ENCODE measurements at places on chromosomes 4 and X.

- no peak for DNase-seq
Measured at GRCh38 chr4:147913137-147913536, 181.2 kb downstream of the ARHGAP10 start.

DNA sequence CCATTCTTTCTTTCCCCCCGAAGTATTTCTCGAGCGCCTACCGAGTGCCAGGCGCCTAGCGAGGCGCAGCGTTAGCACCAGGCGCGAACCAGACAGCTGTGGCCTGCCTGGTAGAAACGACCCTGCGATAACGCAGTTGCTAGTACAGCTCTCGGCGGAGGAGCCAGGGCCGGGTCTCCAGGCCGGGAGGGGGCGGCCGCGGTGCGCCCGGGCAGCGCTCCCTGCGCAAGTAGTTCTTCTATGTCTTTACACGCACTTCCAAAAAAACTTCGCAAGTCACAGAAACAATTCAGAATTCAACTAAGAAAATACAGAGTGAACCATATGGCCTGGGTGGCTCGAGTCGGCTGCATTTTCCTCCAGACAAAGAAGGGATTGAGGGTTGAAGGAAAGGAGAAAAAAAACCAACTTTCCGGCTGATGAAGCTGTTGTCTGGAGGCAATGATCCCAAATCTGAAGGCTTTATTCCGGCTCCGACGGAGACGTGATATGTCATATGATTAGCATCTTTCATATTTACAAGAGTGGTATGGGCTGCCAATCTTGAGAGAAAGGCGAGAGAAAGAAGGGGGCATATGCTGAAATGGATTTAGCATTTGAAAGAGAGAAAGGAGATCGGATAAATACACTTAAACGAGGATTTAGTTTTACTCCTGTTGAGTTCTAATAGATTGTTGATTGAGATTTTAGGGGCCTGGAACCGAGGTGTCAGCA, 7.2 kb upstream of the NEUROG2 start:
- DNase-seq: no peak

DNA sequence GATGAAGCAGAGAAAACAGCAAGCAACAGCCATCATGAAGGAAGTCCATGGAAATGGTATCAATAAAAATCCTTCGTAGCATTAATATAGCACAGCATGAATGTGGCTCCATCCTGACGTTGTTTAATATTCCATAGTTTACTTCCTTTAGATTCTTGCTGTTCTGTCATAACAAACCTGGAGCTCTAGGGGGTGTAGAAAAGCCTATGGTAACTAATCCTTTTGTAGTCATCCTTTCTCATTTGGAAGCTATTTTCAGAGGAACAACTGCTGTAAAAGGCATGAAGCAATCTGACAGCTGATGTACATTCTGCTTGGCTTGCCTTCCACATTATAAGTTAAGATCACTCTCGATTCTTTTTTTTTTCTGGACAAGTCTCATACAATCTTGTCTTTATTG, 914 bp downstream of the MYOZ2 start:
- DNase-seq: no peak

GRCh38 chr4:13917015-13917414, 289.5 kb upstream of the BOD1L1 start:
- DNase-seq: no peak

GRCh38 chr4:108159845-108160244, 8.9 kb downstream of the LEF1 start:
- no peak for DNase-seq

- DNase-seq: no peak
Measured at GRCh38 chr4:306551-306961, 1.3 kb upstream of the ZNF732 start.

- no peak for DNase-seq
Measured at GRCh38 chr4:102610007-102610406, 108.8 kb downstream of the NFKB1 start.

DNA sequence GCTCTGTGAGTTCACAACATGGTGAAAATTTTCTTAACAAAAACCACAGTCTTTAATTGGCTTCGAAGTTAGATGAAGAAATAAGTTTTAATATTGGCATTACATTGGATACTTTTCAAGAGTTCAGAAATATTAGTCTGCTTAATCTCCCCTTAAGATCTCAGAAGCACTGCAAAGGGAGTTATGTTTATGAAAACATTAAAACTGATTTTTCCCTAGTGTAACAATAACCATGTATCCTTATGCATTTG, 1.5 kb downstream of the SETD7 start:
- no peak for DNase-seq

DNA sequence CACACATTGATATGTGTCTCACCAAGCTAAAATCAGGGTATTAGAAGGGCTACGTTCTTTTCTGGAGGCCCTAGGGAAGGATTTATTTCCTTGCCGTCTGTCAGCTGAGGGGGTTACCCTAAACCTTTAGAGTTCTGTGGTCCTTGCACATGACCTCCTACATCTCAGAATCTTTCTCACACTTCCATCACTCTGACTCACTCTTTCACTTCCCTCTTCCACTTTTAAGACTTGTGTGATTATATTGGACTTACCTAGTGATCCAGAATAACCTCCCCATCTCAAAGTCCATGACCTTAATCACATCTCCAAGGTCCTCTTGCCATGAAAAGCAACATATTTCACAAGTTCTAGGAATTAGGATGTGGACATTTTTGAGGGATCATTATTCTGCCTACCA, 53.6 kb upstream of the FUNDC1 start:
- DNase-seq: no peak

GRCh38 chr4:20544645-20545044, 155.6 kb upstream of the PACRGL start:
- DNase-seq: no peak

DNA sequence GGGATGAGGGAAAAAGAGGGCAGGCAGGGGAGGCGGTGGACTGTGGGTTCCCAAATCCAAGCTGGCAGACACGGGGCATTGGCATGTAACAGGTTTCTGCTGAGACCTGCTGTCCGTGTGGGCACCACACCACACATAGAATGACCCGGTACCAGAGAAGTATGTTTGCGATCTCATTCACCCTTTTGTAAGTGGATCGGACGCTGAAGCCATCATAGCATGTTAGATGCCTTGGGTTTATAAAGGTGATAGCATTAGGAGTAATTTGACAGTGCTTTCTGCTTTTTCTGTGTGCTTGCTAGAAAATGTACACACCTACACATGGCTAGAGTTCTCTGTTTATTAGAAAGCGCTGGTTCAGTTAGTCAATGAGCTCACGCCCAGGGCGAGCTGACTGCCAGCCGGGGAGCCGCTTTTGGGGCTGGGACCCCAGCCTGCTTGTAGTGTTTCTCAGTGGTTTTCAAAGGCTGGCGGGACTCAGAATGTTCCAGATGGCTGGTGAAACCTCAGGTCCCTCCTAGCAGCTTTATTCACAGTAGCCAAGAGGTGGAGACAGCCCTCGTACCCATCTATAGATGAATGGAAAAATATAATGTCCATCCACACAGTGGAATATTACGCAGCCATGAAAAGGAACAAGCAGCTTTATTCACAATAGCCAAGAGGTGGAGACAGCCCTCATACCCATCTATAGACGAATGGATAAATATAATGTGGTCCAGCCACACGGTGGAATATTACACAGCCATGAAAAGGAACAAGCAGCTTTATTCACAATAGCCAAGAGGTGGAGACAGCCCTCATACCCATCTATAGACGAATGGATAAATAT, 579 bp downstream of the IL3RA start:
- DNase-seq: no peak

DNA sequence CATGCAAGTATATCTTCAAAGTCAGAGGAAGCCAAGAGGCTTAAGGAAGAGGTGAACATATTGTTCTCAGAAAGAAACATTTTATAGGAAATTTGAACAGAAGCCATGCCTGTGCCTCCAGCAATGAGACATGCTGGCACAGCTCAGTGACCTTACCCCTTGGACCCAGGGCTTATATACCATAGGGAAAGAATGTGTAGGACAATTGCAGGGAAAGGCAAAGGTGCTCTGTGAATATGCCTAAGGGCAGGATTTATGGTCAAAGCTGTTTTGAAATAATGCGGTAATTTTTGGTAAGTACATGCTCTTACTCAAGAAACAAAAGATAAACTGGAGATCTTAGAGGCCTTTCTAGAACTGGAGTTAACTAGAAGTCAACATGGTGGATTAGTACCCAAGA, 568.8 kb downstream of the GRID2 start:
- no peak for DNase-seq

DNA sequence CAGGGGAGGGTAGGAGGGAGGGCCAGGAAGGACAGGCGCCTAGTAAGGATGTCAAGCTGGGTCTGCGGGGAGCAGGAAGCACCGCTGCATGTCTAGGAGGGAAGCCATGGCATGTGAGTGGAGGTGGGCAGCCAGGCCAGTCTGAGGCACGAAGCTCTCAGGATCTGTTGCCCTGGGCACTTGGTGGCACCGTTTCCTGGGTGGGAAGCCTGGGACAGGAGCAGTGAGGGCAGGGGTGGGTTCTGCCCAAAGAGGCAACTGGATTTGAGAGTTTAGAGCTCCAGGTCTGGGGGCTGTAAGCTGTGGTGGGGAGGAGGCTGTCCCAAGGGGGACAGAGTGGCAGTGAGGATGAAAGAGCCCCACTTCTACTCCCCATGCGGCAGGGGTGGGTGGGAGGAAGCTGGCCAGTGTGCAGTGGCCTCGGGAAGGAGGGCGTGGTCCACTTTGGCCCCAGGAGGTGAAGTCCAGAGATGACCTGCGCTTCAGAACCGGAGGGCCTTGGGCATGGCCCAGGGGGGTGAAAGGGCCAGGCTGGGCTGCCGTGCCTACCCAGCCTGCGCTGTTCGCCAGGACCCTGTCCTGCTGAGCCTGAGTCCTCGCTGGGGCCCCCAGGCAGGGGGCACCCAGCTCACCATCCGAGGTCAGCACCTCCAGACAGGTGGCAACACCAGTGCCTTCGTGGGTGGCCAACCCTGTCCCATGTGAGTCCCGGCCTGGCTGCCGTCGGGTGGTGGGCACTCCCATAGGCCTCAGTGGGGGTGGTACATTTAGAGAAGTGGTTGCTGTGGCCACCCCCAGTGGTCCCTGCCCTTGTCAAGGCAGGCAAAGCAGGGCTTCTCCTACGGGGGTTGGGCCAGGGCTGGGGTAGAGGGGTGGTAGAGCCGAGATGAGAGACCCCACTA, 8.3 kb upstream of the SRPK3 start:
- no peak for DNase-seq

DNA sequence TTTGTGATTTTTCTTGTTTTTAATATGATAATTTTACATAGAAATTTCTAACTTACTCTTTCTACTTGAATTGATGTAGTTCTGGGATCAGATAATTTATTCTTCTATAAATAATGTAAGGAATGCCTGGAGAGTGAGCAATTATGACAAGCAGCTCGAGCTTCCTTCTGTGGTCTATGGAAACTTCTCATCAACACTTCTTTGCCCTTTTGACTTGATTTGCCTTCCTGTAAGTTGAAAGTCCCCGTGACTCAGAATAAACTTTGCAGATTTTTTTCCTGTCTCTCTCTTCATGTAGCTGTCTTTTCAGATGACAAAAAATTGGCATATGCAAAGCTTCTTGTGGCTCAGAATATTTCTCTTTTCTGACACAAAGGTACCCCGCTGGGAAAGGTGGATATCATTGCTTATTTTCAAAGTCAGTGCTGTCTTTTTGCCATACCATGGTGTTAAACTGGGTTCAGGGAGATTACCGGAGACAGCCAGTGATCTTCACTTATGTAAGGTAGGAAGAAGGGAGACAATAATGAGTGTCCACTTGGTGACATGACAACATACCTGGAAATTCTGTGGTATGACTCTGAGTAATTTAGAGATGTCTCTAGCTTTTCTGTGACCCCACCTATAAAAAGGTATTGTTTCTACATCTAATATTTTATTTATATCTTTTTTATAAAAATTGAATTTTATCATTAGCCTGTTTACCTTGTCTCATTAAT, 278.6 kb upstream of the GNPDA2 start:
- DNase-seq: no peak

- no peak for DNase-seq
Measured at GRCh38 chr4:125773931-125774330, 459.2 kb downstream of the FAT4 start.
